ACHN (cell line): ENCODE measurements at places on chromosomes 1 and 21.

DNA sequence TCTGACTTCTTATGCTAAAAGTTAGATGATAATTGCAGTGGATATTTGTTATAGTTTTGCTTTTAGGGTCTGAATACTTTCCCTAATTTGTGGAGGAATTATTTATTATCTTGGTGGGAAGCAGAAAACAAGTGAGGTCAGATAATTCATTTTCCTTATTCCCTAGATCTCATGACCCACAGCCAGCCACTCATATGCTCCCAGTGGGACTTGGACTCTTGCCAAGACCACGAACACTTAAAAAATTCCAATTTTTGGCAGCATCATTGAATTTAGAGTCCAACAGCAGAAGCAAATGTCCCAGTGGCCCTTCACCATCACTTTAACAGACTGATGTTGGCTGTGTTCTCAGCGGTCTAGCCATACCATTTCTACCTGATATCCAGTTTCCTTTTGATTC, 204.2 kb downstream of the HMCN1 start:
- no peak for DNase-seq

GRCh38 chr1:168441745-168442144, 102.1 kb downstream of the XCL2 start:
- no peak for DNase-seq

DNA sequence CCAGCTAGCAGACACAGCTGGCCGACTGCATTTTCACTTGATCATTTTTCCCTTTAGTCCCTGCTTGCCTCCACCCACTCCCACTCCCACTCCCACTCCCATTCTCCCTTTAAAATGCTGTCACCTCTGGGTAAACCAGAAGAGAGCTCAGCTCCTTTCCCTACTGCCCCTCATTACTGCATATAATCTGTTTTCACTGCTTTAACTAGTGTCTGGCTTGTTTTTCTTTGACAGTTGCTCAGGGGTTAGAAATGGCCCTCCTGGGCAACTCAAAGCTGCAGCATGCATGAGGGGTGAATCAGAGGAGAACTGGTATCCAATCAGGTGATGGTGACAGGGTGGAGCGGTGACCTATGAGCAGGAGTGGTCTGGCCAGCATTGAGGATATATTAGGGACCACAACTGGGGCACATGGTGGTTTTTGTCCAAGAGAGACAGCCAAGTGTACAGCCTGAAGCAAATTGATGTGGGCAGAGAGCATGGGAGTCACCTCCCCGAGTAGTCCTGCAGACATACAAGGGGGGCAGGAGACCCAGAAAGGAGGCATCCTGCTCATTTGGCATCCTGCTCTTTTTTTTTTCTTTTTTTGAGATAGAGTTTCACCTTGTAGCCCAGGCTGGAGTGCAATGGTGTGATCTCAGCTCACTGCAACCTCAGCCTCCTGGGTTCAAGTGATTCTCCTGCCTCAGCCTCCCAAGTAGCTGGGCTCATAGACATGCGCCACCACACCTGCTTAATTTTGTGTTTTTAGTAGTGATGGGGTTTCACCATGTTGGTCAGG, 42.6 kb upstream of the SRSF10 start:
- peak; percentile 82 for DNase-seq

- no peak for DNase-seq
Measured at GRCh38 chr1:59521456-59521855, 224.6 kb downstream of the FGGY start.
